Large intestine (tissue), 12 donors: ENCODE measurements at places on chromosomes 4 and X.

GRCh38 chrX:72663737-72664136 lies 50.4 kb downstream of the PHKA1 start:
- no peak for DNase-seq

- no peak for DNase-seq
Measured at GRCh38 chr4:8906668-8906970, 35.0 kb upstream of the HMX1 start.

GRCh38 chr4:26388671-26389070 lies 67.9 kb downstream of the RBPJ start:
- DNase-seq: no peak

GRCh38 chr4:186701273-186701672 lies 22.4 kb downstream of the FAT1 start:
- peak; percentile 68 for DNase-seq

DNA sequence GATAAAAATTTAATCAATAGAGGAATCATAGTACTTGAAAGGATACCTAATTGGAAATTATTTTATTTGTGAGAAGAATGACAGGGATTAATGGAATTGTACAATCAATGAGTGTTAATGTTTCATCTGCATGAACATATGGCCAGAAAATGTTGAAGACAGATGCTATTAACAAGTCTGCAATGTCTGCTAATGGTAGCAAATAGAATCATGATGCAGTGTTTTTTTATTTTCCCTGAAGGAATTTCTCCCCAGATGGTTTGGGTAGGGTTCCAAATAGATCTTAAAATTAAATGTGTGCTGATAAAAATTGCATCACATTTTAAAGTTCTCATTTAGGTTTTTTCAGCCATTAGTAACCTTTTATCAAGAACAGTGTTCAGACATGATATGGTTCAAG lies 291.3 kb upstream of the TRAM1L1 start:
- DNase-seq: no peak

- DNase-seq: no peak
Measured at GRCh38 chr4:73161527-73162185, 92.1 kb upstream of the COX18 start.

- no peak for DNase-seq
Measured at GRCh38 chrX:73289039-73289438, 74.4 kb upstream of the NAP1L2 start.

DNA sequence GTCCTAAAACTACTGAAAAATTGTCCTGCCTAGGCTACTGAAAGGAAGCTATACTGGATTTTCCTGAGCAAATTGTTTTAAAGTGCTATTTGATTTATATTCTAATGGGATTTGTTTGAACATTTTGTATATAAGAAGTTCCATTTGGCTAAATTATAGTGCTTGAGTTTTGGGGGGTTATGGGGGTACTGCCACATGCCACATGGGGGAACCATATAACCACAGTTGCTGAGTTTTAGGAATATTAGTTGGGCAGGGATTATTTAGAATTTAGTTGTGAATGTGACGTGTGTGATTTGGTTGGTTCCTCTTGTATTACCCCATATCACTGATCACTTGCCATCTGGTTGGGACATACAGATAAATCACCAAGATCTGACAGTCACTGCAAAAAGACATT lies 224.5 kb upstream of the TAPT1 start:
- DNase-seq: no peak

DNA sequence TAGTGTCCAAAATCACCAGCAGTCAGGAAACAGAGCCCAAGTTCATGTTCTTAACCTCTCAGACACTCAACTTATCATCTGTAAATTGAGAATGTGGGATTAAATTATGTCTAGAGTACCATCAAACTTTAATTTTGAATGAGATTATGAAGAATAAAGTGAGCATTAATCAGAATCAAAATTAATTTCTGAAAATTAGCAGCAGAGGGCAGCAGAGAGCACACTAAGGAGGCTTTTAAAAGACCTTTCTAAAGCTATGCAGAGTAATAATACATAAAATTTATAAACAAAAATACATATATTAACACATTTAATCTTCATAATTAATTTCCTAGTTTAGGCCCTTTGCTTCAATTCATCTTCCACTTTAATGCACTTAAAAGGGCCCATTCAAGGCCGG lies 7.1 kb downstream of the TASL start:
- DNase-seq: no peak

- DNase-seq: no peak
Measured at GRCh38 chr4:88585917-88586316, 6.4 kb upstream of the HERC3 start.

- DNase-seq: no peak
Measured at GRCh38 chr4:101018836-101019235, 328.5 kb downstream of the PPP3CA start.

GRCh38 chr4:140153419-140153717 lies 616 bp downstream of the MAML3 start:
- DNase-seq: no peak

DNA sequence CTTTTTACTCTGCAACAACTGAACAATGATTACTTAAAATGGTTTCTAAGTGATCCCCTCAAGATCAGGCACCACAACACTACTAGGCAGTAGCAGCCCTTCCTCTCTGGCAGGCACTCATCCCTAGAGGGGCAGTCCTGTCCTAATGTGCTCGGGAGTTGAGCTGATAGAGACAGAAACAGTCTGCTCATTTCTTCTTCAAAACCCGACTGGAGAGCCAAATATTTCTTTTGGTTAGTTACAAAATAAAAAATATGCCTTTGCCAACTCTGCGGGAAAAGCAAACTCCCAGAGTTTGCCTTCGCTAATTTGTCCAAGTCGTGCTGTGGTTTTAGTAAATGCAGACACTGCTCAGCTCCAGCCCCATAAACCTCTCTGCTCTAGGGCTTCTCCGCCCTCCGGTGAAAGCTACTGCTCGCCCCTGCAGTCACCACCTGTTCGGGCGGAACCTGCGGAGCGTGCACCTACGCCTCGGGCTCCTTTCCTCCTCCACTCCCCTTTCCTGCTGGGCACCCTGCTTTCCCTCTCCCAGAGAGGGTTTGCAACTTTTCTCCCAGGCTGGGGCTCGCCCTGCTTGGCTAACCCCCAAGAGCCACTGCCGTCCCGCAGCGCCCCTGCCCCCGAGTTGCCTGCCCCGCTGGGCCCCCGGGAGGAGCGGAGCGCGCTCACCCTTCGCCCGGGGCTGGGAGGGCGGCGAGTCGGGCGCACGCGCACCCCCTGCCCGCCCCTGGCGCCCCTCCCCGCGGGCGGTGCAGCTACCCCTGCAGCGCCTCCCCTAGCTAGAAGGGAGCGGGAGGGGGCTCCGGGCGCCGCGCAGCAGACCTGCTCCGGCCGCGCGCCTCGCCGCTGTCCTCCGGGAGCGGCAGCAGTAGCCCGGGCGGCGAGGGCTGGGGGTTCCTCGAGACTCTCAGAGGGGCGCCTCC lies at the start of gene NPNT:
TSS of gene NPNT (plus strand) at position 812 of the 923 bp plus-strand sequence. CDS start 182 bp downstream, outside the sequence.
- peak; percentile 92 for DNase-seq
